ENCODE measurements at places on chromosomes 11 and 22. TPM values are rescaled to one million over a fixed set of nuclear protein-coding genes. Genes with fewer than 3 reads are reported as not detected.
A peak's percentile ranks its signal among the peaks of the same experiment; 100 is the strongest.

- H3K4me1 ChIP-seq = no peaks in the 10 kb centered on the region
- DNase-seq = no peak
- H3K27me3 ChIP-seq = no peaks in the 10 kb centered on the region
- H3K36me3 ChIP-seq = no peaks in the 10 kb centered on the region
- no peak overlapping the region for H3K27ac ChIP-seq
Observed at GRCh38 chr11:57163160-57163868, 18.4 kb upstream of the LRRC55 start.

GRCh38 chr11:10502770-10503169 is 38.2 kb downstream of the RNF141 start:
- H3K4me3 ChIP-seq = no peak overlapping the region
- H3K4me1 ChIP-seq = no peaks in the 10 kb centered on the region
- H3K36me3 ChIP-seq = no peaks in the 10 kb centered on the region
- no peak for DNase-seq

DNA sequence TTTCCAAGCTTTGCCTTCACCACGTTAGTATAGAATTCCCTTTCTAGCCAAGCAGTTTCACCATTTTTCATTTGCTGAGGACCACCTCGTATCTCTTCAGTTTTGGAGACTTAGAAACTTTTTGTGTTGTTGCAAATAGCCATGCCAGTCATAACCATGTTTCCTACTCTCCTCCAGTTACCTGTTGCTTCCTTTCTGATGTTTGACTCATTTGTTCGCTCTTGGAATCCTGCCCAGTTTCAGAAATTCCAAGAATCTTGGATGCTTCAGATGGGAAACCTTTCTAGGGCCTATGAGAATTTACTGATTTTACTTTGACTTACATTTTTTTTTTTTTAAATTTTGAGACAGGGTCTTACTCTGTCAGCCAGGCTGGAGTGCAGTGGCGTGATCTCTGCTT is 65.4 kb downstream of the PPP6R3 start:
- no peaks in the 10 kb centered on the region for H3K27me3 ChIP-seq
- H3K36me3 ChIP-seq = peaks cover 16% of the 10 kb centered on the region
- no peak for DNase-seq

DNA sequence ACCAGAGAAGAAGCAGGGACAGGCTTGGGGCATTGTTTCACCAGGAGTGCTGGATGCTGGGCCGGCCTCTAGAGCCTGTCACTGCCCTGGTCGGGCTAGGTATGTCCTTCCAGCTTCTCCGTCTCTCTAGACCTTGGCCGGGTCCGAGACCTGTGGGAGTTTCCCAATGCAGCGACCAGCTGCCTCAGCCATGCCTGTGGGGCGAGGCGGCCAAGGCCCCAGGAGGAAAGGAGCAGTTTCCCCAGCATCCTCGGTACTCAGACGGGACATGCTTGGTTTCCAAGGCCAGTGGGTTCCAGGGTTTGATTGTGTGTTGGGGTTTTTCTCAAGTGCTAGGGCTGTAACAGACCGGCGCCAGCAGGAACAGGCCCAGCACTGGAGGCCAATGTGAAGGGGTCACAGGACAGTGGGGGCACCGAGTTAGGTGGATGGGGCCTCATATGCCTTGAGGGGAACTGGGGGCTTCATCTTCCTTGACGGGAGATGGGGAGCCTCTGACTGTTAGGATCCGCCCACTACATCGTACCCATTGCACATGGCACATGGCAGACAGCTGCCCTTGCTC is 339.0 kb downstream of the TBC1D22A start:
- peak overlapping the region; percentile 94 for H3K27ac ChIP-seq
- H3K4me3 ChIP-seq = no peak overlapping the region
- DNase-seq = no peak
- peaks cover 2% of the 10 kb centered on the region for H3K36me3 ChIP-seq

DNA sequence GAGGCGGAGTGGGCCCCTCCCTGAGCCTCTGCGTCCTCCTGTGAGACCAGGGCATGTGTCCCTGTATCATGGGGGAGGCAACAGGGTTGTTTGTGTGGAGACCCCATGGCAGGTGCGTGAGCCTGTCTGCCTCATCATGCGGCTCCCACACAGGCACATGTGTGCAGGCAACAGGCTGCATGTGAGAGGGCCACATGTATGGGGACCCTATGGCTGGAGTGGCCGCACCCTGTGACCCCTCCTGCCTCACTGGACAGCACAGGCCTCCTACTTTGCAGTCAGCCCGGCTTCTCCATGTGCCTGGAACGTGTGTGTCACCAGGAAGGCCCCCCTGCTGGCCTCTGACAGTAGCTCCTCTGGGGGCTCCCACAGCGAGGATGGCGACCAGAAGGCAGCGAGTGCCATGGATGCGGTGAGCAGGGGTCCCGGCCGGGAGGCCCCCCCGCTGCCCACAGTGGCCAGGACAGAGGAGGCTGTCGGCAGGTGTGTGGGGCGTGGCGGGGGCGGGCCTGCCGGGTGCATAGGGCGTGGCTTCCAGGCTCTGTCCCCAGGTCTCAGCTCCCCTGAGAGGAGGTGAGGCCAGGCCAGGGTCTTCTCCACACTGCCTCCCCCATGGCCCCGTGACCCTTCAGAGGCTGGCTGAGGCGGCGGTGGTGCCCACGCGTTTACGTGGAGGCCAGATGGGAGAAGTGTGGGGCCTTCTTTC is 34.1 kb downstream of the SBF1 start:
- H3K27ac ChIP-seq = no peak overlapping the region
- no peaks in the 10 kb centered on the region for H3K36me3 ChIP-seq
- H3K27me3 ChIP-seq = no peaks in the 10 kb centered on the region
- H3K4me3 ChIP-seq = no peak overlapping the region
- no peaks in the 10 kb centered on the region for H3K4me1 ChIP-seq

GRCh38 chr11:61827571-61828378 is at the start of gene FADS2:
FADS2 (plus strand) TSS chr11:61828300; CDS start chr11:61828391, 91 bp downstream.
- peak; percentile 75 for DNase-seq
- no peaks in the 10 kb centered on the region for H3K27me3 ChIP-seq
- peak within 1 kb of the TSS; percentile 64 for H3K4me3 ChIP-seq
- H3K4me1 ChIP-seq = peaks cover 30% of the 10 kb centered on the region

DNA sequence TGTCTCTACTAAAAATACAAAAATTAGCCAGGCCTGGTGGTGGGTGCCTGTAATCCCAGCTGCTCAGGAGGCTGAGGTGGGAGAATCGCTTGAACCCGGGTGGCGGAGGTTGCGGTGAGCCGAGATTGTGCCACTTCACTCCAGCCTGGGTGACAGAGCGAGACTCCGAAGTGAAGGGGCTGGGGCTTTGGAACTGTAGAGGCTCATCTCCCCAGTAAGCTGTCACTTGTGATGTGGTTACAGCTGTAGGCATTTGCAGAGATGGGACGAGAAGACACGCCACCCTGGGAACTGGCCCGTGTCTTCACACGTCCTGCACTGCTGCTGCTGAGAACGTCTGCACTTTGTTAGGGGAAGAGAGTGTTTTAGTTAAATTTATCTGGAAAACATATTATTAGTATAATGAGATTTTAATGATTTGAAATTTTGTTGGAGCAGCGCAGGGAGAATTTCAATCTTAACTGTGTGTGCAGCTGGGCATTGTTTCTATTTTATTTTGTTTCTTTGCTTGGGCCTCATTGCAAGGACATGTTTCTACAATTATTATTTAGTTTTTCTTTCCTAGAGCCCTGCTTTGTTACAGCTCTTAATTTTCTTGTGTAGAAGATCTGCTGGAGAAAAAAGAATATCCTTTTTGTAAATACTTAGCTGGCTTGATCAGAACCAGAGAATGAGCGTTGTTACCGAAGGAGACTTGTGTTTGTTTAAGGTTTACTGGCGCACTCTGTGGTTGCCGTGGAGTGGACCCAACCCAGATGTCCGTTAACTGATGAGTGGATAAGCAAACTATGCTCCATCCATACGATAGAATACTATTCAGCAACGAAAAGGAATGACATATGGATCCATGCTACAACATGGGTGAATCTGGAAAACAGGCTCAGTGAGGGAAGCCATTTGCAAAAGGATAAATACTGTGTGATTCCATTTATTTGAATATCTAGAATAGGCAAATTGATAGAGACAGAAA is 18.4 kb downstream of the PARVB start:
- no peak for DNase-seq
- H3K36me3 ChIP-seq = no peaks in the 10 kb centered on the region
- H3K4me1 ChIP-seq = no peaks in the 10 kb centered on the region
- H3K27me3 ChIP-seq = no peaks in the 10 kb centered on the region

- no peak overlapping the region for H3K27ac ChIP-seq
- no peak overlapping the region for H3K4me3 ChIP-seq
- no peaks in the 10 kb centered on the region for H3K27me3 ChIP-seq
- DNase-seq = no peak
- no peaks in the 10 kb centered on the region for H3K4me1 ChIP-seq
- H3K36me3 ChIP-seq = no peaks in the 10 kb centered on the region
Observed at GRCh38 chr11:2653198-2653551, 46.6 kb downstream of the KCNQ1OT1 start.

GRCh38 chr11:26227883-26228502 is 103.9 kb upstream of the ANO3 start:
- H3K36me3 ChIP-seq = no peaks in the 10 kb centered on the region
- no peak for DNase-seq
- H3K27ac ChIP-seq = no peak overlapping the region
- H3K4me1 ChIP-seq = no peaks in the 10 kb centered on the region
- H3K4me3 ChIP-seq = no peak overlapping the region

DNA sequence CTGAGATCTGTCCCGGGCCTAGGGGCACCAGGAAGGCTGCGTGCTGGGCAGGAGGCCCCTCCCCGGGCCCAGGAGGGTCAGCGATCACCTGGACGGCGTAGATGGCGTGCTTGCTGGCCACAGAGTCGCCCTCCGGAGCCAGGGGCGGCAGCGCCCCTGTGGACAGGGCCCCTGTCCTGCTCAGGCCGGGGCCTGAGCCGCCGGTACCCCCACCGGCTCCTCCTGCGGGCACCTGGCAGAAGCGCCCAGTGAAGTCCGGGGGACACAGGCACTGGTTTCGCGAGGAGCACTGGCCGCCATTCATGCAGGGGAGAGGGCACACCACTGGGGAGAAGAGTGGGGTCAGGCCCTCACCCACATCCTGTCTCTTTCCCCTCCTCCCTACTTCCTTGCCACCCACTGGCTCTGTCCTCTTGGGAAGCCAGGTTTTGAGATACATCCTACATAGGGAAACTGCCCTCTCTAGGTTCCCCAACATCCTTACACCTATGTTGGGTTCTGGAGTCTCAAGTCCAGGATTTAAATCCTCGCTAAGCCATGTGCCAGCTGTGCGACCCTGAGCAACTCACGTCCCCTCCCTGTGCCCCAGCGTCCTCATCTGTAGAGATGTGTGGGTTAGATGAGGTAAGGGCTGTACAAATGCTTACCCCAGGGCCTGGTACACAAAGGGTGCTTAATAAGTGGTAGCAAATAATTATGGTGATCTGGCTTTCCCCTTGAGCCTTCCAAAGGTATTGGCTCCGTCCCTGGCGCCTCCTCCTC is 3.9 kb downstream of the LTBP3 start:
- no peak overlapping the region for H3K4me3 ChIP-seq
- DNase-seq = no peak

- H3K4me3 ChIP-seq = no peak overlapping the region
- no peak overlapping the region for H3K27ac ChIP-seq
- H3K27me3 ChIP-seq = no peaks in the 10 kb centered on the region
- DNase-seq = no peak
Observed at GRCh38 chr22:31378123-31378522, 21.3 kb upstream of the DRG1 start.

DNA sequence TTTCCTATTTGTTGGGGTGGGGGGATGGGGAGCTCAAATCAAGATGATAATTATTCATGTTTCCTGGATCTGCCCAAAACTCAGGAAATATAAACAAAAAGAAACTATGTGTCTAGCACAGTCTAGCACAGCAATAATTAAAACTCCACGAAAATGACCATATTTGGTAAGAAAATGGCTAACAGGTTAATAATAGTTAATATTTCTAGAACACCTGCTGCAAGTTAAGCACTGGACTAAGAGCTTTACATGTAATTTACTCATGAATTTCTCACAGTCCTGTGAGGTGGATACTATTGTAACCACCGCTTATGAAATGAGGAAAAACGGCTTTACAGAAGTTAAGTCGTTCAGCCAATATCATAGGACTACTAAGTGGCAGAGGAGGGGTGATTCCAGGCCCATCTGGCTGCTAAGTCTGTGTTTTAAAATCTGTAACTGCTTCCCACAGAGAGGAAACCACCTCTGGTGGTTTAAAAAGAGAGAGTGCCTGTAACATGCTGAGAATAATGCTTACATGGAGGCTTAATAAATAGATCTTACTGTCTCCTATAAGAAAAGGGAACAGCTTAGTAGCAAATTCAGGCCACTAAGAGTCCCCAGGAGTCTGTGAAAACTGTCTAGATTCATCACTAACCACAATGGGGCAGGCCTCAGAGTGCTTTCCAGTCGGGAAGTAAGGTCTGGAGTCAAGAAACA is 11.0 kb upstream of the AMOTL1 start:
- DNase-seq = no peak
- no peak overlapping the region for H3K4me3 ChIP-seq
- H3K27ac ChIP-seq = no peak overlapping the region
- H3K4me1 ChIP-seq = peaks cover 28% of the 10 kb centered on the region
- H3K36me3 ChIP-seq = no peaks in the 10 kb centered on the region

DNA sequence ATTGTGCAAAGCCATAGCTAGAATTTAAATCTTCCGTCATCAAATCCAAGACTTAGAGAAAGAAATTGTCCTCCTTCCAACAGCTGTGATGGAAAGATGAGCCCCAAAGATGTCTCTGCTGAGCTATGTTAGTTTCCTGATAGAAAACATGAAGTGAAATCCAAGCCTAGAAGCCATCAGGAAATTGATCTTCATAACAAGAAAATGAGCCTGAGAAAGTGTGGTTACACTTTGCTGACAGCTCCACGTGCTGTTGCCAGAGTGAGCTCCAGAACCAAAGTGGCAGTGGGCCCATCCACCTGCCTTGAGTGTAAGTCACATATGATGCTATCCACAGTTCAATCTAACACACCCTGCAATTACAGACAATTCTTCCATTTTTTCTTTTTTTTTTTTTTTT is 58.0 kb upstream of the UBASH3B start:
- no peak for DNase-seq
- peaks cover 8% of the 10 kb centered on the region for H3K4me1 ChIP-seq

DNA sequence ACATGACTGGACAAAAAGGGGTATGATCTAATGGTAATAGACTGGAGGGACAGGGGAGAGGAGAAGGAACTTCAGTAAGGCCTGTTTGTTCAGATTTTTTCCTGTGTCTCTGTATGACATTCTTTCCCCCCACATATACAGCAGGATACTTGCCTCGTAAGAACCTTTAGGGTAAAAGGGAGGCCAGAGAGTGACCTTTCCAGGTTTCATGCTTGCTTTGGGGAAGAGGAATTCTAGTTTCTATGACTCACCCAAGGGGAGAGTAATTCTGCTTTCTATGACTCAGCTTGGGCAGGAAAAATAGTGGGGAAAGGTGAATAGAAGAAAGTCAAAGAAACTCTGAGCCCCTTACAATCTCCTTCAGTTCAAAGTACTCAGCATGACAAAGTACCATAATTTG is 457.0 kb downstream of the DLG2 start:
- peaks cover 37% of the 10 kb centered on the region for H3K4me1 ChIP-seq
- peak; percentile 49 for DNase-seq
- H3K4me3 ChIP-seq = no peak overlapping the region
- H3K27ac ChIP-seq = peak overlapping the region; percentile 84
- no peaks in the 10 kb centered on the region for H3K36me3 ChIP-seq

The DDX6 gene
- total RNA-seq = 135 TPM

The GUCY1A2 gene
- total RNA-seq = not detected

The C11orf86 gene
- not detected for total RNA-seq

The TSSK2 gene
- not detected for total RNA-seq

The DSCAML1 gene
- not detected for total RNA-seq

The SYT8 gene
- total RNA-seq = 11.3 TPM

The CAT gene
- total RNA-seq = 46.1 TPM

The BTG4 gene
- total RNA-seq = 1.2 TPM

The YAP1 gene
- total RNA-seq = 207 TPM

The SLC15A3 gene
- 0.43 TPM for total RNA-seq

The SCGB1C1 gene
- not detected for total RNA-seq

The OR52A1 gene
- total RNA-seq = not detected

The DEUP1 gene
- total RNA-seq = 0.25 TPM

The C11orf21 gene
- total RNA-seq = 0.21 TPM
